Lung microvascular endothelial cell (primary cell): ENCODE measurements at places on chromosomes 13 and 19.

DNA sequence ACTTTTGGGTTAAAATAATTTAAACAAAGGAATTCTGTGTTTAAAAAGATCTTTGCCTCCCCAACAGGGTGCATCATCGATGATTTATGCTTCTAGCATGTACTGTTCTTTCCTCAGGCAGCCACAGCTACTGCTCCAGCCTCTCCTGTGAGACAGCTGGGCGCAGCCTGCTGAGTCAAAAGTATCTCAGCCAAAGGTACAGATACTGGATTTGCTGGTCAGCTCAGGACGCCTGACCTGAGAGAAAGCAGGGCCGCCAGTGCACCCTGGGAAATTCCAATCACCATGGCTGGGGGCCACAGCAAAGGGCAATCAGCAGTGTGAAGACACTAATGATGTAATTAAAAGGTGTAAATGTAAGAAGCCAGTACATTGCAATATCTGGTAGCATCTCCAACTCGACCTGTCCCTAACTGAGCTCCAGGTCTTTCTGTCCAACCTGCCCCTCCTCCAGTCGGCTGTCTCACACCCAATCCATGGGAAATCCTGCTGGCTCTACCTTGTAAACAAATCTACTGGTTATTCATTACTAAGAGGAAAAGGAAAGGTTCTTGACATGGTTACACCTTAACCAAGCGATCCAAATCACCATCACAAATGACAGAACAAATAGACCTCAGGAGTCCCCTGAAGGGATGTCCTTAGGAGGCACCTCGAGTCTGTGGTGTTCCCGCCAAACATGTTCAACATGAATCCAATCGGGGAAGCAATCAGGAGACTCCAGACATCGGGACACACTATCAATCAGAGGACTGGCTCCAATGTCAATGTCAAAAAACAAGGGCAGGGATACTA, 7.3 kb downstream of the OPA3 start:
- no peak for DNase-seq

DNA sequence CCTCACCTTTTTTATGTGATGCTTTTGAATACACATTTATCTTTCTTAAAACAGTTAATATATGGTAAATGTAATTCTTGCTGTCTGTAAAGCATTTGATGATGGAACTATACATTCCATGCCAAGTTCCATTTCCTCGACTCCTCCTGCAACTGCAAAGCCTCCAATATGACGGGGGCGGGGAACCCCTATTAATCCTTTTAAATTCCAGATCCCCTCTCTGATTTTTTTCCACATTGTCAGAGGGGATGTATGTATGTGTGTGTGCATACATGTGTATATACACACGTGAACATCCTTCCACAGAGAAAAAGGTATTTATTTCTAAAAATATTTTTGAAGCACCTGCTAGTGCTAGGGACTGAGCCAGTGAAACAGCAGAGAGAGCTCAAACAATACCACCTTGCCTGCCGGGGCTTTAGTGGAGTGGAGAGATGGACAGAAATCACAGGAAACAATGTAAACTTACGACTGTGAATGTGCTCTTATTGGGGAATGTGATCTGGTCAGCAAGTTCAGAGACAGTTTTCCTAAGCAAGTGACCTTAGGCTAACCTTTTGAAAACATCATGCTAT, 25.3 kb upstream of the MAB21L1 start:
- no peak for DNase-seq

DNA sequence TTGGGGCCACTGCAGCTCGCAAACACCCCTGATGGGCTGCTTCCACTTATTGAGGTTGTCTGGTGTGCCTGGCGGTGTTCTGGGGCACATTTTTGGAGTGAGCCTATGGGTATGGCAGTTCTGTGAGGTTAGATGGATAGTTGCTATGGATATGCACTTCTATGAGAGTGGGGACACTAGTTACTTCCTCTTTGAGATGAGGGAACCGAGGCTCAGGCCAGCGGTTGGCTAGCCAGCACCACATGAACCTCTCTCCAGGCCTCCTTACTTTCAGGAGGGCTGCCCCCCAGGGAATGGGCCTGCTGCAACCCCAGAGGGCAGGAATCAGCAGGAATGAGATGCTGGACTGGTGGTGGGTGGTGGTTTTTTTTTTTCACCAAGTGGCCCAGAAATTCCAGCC, 13.5 kb upstream of the PRR19 start:
- no peak for DNase-seq

DNA sequence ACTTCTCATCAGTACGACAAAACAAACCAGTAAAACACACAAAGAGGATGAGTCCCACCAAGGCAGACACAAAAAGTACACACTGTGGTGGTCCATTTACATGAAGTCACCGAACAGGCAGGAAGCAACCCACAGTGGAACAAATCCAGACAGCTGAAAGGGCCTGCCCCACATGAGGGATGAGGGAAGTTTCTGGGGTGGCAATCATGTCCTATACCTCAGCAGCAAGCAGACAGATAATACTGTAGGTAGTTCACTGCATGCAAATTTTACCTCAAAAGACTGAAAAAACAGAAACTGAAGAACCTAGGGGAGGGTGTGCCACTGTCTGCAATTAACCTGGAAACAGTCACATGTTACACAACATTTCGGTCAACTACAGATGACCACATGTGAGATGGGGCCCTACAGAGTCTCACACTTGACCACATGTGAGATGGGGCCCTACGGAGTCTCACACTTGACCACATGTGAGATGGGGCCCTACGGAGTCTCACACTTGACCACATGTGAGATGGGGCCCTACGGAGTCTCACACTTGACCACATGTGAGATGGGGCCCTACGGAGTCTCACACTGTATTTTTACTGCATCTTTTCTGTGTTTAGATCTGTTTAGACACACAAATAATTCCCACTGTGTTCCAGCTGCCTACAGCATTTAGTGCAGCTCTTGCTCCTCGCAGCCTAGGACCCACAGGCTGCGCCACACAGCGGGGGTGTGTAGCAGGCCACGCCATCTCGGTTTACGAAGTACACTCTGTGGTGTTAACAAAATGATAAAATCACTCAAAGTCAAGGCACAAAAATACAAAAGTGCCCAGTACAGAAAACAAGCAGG, 22.2 kb downstream of the PCID2 start:
- DNase-seq: no peak

DNA sequence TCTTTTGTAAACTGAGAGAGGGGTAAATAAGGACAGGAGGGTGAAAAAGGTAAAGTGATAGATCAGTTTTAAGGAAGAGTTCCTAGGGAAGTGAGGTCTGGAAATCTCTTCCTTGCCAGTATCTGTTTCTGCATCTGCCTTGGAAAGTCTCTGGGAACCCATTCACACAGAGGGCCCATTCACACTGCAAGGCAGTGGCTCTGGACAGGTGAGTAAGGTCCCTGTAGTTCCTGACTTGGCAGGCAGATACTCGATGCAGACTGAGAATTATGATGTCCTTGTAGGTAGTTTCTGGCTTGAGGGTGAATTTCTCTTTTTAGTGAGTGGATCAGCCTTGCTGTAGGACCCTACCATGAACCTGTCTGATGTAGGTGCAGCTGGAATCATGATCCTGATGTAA, 293.3 kb downstream of the NALCN start:
- no peak for DNase-seq

GRCh38 chr13:102586615-102587014, 10.2 kb upstream of the TPP2 start:
- DNase-seq: no peak

GRCh38 chr13:40984668-40985366, 34.3 kb downstream of the ELF1 start:
- peak; percentile 84 for DNase-seq

DNA sequence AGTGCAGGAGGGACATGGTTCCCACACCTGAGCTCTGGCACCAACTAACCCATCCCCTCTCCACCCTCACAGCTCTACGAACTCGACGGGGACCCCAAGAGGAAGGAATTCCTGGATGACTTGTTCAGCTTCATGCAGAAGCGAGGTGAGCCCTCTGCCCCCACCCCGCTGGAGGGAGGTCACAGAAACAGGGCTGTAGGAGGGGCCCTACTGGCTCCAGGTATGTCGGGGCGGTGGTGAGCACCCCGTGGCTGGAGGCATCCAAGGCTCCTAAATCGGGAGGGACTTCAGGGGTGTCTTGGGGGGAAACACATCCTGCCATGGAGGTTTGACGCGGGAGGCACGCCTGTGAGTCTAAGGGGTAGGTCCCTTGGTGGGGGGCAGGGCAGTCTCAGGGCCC, 24.1 kb upstream of the WDR18 start:
- no peak for DNase-seq

DNA sequence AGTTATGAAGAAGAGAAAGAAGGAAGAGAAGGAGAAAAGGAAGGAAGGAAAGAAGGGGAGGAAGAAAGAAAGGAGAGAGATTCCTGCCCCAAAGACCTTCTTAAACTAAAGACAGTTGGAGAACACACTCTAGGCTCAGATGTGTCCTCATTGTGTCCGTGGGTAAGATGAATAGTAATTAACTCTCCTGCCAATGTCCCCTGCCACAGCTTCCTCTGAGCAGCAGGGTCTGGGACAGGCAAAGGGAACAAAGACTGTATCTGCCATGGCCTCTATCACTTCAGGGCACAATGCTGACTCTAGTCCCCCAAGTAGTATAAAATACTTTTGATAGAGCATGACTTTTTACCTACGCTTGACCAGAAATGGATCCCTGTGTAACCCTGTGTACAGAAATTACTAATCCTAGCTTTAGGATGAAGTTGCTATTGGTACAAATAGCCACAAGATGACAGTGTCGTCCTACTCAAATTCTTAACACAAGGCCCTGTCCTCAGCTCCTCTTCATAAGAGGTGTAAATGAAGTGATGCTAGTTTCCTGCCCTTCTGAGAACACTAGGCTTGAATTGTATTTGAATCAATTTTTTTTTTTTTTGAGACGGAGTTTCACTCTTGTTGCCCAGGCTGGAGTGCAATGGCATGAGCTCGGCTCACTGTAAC, 186.2 kb upstream of the GPR12 start:
- DNase-seq: peak; percentile 59

- DNase-seq: no peak
These were observed 785.6 kb upstream of the KLHL1 start for GRCh38 chr13:70893832-70894231.

GRCh38 chr19:55355213-55355821, 798 bp upstream of the COX6B2 start:
- DNase-seq: peak; percentile 22

DNA sequence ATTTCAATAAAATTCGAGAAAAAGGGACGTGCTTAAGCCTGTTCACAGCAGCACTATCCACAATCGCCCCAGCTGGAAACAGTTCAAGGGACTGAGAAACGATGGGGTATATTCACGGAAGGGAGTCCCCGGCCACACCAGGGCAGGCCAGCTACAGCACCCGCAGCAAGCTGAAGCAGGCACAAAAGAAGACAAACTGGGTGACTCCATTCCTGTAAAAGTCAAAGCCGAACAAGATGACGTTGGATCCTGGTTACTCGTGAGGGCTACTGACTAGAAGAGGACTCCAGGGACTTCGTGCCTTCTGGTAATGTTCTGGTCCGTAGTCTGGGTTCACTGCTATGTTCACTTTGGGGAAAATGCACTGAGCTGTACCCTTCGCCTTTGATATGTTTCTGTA, 57.6 kb downstream of the COL4A1 start:
- no peak for DNase-seq
